ENCODE measurements at places on chromosomes 2 and 18. TPM values are rescaled to one million over a fixed set of nuclear protein-coding genes. Genes with fewer than 3 reads are reported as not detected.

Gene HOXD3
- total RNA-seq: not detected

Gene CPLX4
- not detected for total RNA-seq

Gene SERPINB10
- total RNA-seq: not detected

Gene CCDC121
- total RNA-seq: 0.61 TPM

Gene STARD6
- not detected for total RNA-seq

Gene MTERF4
- 34.3 TPM for total RNA-seq

Gene RGPD4
- total RNA-seq: 0.14 TPM

Gene CCDC141
- not detected for total RNA-seq

Gene SLC40A1
- total RNA-seq: not detected

Gene CRYGA
- not detected for total RNA-seq

DNA sequence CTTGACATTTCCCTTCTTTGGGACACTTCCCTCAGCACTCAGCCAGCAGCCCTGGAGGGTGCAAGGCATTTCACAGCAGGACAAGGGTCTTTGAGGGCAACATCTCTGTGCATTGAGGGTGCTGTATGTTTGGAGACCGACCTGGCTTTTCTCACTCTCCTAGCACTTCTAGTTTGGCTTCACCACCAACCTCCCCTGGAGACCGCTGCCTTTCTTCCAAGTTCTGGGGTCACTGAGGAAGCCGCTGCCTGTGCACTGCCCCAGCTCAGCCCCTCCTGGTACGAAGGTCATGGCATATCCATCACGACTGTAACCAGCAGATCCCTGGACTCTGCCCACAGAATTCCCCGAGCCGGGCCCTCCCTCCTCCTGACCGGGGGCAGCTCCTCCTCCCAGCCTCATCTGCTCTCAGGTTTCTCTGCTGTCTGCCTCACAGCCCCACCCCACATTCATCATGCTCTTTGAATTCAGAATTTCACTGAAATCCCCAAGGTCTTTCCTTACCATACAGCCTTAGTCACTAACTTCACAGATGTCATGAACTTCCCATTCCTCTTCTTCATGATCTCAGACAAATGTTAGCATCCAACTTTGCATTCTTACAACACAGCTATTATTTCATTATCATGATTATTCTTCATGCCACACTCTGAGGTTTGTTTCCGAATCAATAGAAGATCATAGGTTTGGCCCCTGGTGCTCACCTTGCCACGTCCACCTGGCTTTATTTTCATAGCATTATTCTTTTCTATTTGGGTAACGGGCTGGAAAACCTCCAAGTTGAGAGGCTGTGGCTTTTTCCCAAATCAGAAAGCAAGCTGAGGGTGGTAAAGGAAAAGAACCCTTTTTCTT, 113.0 kb upstream of the COPS8 start:
- peak; percentile 72 for DNase-seq

- DNase-seq: no peak
Observed at GRCh38 chr2:50215736-50216135, 816.2 kb downstream of the NRXN1 start.

GRCh38 chr2:146238254-146238966, 1606.4 kb upstream of the ACVR2A start:
- DNase-seq: no peak

DNA sequence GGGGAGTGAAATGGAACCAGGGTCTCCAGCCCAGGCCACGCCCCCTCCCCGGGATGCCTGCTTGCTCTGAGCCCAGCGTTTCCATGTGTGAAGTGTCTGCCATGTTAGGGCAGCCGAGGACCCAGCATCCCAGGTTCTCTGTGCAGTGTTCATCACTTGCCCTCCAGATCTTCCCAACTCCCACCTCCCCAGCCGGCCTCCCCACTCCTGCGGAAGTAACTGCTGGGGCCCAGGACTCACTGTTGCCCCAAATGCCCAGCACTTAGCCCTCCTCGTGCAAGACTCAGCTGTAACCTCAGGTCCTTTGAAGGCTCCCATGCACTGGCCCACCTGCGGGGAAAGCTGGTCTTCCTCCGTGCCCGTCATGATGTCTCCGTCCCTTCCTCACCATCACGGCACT, 9.7 kb upstream of the PXDN start:
- no peak for DNase-seq

DNA sequence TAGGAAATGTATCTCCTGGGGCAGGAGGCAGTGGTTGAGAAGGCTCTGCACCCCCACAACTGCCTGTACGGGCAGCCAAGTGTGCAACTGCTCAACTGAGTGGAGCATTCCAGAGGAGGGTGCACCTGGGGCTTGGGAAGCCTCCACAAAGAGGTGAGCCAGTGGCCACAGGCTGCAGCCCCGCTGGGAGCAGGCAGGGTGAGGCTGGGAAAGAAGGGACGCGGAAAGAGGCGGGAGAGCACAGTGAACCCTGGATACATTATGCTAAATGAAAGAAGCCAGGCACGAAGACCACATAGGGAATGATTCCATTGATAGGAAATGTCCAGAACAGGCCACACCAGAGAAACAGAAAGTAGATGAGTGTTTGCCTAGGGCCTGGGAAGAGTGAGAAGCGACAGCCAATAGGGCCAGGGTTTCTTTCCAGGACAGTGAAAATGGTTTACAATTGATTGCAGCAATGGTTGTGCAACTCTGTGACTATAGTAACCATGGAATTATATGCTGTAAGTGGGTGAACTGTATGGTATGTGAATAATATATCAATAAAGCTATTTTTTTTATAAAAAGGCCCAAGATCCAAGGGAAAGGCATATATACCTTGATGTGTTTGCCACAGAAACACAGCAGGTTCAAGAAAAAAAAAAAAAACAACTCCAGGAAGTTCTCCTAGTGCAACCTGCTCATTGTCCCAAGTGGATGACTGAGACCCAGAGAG, 82.4 kb downstream of the DDX1 start:
- peak; percentile 81 for DNase-seq

- DNase-seq: no peak
Observed at GRCh38 chr2:111118981-111119821, 1.5 kb upstream of the BCL2L11 start.

- DNase-seq: peak; percentile 62
Observed at GRCh38 chr2:69652206-69652605, 8.7 kb upstream of the AAK1 start.

- DNase-seq: peak; percentile 33
Observed at GRCh38 chr2:81545626-81546025, 1241.1 kb upstream of the LRRTM1 start.

DNA sequence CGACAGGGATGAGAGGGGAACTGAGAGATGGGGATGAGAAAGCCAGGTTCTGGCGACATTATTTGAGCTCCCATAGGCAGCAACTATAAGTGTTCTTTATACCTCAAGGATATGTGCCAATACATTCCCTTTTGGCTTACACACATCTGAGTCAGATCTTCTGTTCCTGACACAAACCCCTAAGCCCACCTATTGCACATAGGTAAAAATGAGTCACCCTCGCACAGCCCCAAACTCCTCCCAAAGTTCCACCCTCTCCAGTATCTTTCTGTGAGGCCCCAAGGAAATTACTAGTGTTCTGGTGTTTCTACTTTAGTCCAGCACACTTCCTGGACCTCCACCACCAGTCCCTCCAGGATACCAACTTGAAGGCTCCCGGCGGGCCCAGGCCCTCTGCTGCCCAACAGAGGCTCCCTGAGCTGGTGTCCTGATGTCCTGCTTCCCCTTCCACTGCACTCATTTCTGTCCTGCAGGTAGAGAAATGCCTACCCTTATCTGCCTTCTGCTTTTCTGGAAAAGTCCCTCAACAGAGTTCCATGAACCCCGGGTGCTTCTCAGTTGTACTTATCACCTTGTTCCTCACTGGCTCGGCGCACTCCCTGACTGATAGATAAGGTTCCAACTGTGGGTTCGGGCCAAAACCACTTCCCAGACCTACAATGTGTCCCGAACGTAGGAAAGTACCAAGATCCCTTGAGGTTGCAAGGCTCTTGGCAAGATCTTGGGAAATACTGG, 125.5 kb downstream of the EN1 start:
- peak; percentile 85 for DNase-seq

DNA sequence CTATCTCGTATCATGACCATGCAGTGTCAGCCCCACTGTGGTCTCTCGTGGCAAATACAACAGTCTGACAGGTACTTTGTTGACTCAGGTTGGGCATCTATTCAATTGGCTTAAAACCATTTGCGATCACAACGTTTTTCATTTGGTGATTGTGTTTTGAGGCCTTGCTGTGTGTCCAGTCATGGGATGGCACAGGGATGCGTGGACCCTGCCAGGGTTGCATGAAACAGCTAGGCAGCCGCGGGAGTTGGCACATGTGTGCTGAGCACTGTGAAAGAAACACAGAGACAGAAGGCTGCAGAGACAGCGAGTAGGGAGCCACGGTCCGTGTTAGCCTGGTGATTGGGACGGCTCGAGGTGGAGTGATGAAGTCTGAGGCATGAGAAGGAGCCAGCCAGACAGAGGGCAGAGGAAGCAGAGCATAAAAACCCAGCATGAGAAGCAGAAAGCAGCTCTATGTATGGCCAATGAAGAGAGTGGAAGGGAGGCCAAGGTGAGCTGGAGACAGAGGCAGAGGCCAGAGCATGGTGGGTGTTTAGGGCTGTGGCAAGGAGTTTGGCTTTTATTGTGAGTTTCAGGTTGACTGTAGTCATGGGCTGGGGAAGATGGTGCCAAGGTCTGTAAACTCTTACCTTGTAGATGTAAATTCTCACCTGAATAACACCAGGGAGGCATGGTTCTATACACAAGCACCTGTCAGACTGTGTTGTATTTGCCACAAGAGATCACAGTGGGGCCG, 31.8 kb upstream of the IL1R1 start:
- DNase-seq: no peak

DNA sequence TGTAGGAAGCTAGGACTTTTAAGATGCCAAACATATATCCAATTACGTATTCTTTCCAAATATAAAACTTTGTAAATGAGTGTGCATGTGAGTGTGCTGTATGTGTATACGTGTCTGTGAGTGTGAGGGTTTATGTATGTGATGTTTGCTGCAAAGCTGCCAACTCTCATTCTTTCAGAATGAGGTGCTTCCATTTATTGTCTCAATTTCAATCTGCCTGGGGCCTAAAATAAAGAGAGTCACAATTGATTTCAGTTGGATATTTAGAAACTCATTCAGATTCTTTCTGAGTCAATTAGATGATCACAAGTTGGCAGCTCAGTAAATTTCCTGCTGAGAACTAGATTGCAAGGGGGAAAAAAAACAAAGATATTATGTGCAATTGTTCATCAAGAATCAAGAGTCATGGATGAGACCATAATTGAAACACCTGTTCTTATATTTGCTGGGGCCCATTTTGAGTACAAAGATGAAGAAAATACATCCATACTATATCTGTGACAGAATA, 621.2 kb upstream of the ACVR2A start:
- no peak for DNase-seq

DNA sequence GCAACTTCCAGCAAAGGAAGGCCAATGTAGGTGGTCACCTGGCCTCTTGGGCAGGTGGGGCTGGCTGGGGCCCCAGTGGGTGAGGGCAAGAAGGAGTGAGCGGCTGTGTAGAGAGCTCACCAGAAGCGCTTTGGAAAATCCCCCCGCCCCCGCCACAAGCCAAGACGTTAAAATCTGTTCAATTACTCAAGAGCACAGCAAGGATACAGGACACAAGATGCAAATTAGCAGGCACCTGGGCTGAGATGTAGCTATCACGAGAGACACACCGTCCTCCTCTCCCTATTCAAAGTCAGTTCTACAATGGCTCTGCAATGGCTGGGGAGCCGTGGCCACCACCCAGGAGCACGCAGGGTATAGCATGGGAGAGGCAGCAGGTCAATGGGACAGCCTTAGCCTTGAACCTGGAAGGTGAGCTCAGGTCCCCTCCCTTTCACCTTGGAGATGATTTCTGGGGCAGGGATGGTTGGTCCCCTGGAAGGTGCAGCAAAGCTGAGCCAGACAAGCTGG, 38.5 kb upstream of the GPR17 start:
- DNase-seq: no peak

DNA sequence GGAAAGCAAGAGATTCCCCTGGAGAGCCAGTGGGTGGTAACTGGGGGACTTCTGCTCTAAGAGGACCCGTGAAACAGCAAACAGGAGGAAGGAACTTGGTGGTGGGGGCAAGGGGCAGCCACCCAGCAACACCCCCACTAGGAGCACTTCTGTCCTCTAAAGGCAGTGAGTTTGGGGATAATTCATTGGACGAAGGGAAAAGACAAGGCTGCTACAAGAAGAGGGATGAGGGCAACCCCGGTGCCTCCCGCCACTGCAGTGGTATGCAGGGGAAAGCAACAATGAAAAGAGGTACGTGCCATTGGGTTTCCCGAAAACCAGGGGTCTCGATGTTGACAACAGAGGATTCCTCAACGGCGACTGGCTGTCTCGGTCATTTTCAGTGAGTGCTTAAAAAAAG, 9.1 kb downstream of the RPL31 start:
- DNase-seq: no peak

DNA sequence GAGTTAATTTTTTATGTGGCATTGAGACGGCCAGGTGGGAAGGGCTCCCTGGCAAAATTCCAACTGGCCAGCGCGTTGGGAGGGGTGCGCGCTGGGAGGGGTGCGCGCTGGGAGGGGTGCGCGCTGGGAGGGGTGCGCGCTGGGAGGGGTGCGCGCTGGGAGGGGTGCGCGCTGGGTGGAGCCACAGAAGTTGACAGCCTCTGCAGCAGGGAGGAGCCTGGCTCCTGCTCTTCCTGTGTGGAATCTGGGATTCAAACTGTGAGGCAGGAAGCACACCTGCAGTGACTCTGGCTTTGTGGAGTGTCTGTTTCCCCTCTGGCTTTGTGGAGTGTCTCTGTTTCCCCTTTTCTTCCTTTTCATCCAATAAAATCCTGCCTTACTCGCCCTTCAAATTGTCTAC, 147.9 kb upstream of the CBLN2 start:
- DNase-seq: no peak

GRCh38 chr2:150644298-150645067, 157.0 kb upstream of the RND3 start:
- DNase-seq: no peak

DNA sequence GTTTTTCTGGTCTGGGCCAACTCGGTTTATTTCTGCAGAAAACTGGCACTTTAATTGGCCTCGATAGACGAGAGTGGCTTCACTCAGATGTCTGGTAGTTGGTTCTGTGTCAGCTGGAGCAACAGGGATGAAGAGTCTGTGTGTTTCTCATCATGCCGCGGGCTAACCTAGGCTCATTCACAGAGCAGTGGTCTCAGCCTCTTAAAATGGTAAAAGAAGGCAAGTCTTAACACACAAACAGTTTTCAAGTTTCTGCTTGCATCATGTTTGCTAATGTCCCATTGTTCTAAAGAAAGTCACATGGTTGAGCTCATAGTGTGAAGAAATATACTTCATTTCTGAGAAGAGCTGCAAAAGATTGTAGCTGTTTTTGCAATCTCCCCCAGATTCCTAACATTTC, 37.5 kb upstream of the ANXA4 start:
- DNase-seq: peak; percentile 55

GRCh38 chr2:23270810-23271209, 114.2 kb upstream of the KLHL29 start:
- DNase-seq: no peak

Data from MCF 10A (cell line).